Endothelial cell of umbilical vein (primary cell): ENCODE measurements at places on chromosomes 7 and 10.

DNA sequence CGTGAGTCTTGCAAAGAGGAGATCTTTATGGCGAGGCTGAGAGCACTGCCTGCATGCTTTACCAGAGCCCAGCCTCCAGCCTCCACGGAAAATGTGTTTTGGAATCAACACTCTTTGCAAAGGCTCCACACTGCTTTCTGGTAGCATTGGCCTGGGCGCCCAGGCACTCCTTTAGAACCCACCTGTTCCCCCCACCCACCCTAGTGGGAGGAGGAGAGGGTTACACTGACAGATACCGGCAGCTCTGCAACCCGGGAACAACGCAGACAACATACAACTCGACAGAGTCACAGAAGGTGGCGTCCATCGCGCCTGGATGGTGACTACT lies 5.5 kb upstream of the MNX1 start:
- DNase-seq = no peak

DNA sequence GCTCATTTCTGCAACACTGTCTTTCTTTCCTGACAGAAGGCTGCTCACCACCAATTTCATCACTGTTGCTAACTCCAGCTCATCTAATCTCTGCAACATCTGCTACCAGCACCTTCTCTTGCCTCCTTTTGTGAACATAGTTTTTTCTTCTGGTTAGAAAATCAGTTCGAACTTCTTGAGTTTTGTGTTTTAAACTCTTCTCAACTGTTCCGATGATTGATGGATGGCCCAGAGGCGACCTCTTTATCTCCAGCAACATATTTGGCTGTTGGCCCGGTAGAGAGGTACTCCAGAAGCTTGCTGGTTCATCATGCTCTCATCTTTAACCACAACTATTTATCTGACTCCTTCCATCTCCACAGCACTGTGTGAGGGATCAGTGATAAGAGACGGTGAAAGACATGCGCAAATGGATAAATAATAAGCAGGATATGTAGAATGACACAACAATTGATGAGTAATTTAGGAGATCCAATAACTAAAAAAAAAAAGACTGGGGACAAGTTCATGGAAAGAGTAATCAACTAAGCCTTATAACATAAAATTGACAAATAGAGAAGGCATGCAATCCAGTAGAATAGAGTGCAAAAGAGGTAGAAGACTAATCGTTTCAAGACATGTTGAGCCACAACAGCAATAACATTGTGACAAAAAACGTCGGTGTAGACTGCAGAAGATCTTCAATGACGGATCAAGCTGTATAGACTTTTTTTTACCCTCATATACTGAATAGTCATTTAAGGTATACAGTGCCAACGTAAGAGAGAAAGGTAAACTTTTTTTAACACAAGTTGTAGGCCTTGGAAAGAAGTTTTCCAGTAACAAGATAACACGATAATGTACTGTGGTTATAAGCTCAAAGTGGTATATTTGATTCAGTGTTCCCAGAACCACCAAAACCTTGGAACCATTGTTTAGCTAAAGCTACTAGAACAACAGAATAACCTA lies 152.2 kb downstream of the CRPPA start:
- no peak for DNase-seq

- DNase-seq = peak; percentile 74
Measured at GRCh38 chr7:3436746-3437145, 135.7 kb downstream of the SDK1 start.

GRCh38 chr10:98055841-98056516 lies 25.6 kb upstream of the CRTAC1 start:
- DNase-seq = peak; percentile 18

DNA sequence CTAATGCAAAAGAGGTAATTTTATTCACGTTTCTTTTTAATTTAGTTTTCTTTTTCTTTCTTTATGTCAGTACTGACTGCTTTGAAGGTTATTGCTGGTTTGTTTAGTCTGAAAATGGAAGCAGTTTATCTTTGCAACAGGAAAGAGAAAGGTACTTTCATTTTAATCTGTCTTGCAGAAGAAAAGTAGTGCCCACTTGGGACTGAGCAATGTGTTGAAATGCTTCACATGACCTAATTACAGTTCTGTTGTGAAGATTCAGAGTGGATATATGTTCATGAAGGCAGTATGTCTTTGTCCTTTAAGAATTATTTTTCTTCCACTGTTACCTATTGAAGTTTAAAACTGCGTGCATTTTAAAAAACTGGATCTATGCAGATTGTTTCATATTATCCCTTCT lies 80.1 kb downstream of the ANKIB1 start:
- DNase-seq = no peak

DNA sequence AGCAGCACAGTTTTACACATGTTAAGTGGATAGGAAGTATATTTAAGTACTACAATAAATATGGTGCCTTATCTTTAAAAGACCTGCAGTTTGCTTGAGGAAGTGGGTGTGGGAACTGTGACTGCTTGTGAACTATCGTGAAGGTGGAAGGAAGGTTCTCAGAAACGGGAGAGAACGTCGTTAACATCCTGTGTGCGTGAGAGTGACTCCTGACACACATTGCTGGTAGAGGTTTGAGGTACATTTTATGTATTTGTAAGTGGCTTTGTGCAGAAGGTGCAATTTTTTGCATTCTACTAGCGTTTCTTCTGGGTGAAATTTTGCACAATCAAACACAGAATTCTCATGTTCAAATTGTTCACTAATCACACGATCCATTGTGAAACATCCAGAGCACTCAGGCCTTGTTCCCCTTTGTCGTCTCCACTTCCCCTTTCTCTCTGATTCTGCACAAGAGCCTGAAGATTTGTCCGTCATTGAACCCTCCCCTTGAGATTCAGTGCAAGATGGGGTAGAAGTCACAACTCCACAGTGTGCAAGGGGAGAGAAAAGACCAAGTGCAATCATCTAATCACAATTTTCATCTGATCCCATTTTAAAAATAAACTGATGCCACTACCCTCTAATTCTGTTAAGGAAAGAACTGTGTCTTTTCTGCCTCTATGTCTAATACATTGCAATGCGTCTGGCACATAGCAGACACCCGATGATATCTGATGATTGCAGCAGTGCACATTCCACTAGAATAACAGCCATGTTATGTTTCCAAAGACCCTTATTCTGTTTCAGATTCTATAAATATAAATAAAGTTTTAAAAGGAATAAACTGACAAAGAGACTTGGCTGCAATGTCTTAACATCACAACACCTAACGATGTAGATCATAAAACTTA lies 279.9 kb downstream of the NEBL start:
- DNase-seq = no peak

GRCh38 chr10:116915340-116915739 lies 66.0 kb downstream of the ENO4 start:
- no peak for DNase-seq

DNA sequence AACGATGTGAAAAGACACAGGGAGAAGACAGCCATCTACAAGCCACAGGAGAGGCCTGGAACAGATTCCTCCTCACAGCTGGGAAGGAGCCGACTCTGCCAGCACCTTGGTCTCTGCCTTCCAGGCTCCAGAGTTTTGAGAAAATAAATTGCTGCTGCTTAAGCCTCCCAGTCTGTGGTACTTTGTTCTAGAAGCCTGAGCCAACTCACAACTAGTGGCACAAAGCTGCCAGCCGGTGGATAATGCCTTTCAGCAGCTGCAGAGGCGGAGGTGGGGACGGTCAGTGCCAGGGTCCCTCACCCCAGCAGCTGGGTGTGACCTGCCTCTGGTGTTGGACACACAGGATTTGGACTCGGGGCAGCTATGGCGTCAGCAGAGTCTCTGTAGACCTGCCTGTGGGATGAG lies 255.4 kb upstream of the PITRM1 start:
- DNase-seq = no peak
